Activated effector memory CD4-positive, alpha-beta T cell treated with Interleukin-2 at 50 U/mL for 16 hours (primary cell): ENCODE measurements at places on chromosomes 1 and 21.

GRCh38 chr1:35062518-35063196, 16.5 kb upstream of the ZMYM1 start:
- no peak for DNase-seq

DNA sequence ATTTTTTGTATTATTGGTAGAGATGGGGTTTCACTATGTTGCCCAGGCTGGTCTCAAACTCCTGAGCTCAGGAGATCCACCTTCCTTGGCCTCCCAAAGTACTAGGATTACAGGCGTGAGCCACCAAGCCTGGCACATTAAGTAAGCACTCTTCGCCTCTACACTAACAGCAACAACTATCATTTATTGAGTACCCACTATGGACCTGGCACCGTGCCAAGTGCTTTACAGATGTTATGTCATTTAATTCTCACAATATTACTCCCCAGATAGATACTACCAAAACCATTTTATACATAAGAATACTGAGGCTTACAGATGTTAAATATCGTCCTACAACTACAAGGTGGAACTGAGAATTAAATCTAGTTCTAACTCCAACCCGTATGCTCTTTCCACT, 50.1 kb downstream of the TUT4 start:
- DNase-seq, result no peak

DNA sequence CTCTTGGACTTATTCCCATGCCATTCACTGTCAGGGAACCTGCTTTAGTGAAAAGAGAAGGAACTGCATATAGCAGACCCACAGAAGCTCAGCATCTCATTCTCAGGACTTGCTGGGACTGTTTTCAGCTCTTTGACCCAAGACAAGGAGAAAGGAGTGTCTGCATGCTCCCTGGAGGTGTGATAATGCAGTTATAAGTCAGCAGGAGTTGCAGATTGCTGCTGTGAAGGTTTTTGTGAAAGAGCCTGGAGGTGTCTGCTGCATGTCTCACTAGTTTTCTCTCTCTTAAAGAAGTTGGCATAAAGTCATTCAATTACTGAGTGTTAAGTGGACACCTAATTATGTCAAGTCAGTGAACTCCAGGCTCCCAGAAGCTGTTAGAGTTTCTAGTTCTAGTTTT, 343.4 kb downstream of the BRINP2 start:
- no peak for DNase-seq

DNA sequence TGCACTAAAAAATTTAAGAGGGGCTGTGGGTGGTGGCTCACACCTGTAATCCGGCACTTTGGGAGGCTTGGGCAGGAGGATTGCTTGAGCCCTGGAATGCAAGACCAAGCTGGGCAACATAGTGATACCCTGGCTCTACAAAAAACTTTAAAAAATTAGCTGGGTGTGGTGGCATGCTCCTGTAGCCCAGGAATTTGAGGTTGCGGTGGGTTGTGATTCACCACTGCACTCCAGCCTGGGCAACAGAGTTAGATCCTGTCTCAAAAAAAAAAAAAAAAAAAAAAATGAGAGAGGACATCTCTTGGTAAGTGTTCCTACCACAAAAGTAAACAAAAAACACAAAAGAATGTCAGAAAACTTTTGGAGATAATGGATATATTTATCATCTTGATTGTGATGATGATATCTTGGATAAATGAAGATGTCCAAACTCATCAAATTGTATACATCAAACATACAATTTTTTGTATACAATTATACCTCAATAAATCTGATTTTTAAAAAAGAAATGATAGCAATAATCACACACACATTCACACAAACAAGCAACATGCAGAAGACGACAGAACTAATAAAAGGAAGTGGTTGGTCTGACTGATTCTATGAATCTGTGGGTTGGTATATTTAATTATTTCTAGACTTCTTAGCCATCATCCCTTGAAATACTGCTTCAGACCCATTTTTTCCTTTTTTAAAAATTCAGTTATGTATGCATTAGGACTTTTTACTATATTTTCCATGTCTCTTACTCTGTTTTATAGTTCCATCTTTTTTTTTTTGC, 465.9 kb downstream of the PLA2G4A start:
- no peak for DNase-seq

DNA sequence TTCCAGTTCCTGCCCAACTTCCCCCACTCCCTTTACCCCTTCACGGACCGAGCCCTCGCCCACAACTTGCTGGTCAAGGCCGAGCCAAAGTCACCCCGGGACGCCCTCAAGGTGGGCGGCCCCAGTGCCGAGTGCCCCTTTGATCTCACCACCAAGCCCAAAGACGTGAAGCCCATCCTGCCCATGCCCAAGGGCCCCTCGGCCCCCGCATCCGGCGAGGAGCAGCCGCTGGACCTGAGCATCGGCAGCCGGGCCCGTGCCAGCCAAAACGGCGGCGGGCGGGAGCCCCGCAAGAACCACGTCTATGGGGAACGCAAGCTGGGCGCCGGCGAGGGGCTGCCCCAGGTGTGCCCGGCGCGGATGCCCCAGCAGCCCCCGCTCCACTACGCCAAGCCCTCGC, 42.1 kb upstream of the ARHGEF16 start:
- DNase-seq, result no peak

DNA sequence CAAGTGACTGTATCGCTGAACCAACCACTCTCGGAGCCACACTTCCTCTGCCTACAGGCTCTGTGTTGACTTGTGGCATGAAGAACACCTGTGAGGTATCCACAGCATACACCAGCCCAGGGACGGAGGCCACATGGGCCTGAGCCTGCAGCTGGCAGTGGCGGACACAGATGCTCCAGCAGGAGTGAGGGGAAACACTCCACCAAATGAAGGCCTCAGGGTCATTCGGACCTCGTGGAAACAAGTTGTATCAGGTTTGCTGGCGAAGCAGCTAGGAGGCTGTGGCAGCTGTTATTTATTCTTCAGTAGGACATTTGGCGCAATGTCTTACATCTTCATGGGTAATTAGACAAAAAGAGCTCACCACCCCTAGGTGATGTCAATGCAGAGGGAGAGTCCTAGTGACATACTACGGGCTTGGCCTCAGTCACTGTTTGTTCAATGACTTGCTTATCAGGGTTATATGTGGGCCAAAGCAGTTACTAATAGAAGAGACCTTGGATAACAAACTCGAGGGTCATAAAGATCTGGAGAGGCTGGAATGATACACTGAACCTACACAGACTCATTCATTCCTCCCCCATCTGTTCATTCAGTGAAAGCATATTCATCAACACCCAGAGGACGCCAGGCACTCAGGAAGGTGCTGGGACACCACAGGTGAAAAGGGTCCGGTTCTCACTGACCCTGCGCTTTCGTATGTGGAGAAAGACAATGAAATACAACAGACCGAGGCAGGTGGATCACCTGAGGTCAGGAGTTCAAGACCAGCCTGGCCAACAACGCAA, 11.6 kb upstream of the ETS2 start:
- DNase-seq, result no peak

DNA sequence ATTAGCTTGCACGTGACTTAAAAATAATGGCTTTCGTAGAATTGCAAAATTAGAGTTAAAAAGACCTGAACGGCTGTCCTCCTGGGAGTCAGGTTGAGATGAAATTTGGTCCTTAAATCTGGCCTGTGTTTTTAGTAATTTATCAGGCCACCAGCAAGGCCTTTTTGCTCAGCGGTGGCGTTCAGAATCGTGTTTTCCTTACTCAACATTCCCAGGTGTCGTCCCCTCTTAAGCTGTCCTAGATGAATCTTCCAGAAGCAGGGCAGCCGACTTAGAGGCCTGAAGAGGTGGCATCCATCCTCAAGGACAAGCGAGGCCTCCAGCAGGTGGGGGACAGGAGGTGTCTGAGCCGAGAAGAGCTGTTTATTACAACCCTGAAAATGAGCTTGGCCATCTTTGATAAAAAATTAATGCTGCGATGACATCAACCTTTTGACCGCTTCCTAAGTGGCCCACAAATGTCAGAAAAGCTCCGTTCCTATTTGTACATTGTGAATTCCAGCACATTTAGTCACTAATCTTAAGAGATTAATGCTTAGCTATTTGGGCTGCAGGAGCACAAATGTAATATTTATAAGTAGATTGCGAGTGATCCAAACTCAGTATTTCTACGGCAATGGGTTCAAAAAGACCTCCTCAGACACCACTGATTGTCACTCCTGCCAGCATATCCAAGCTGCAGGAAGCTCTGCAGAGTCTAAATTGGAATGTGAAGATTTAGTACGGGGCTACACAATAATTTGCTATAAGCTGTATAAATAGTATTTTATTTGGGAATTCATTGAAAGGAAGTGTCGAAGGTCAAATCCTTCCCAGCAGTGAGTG, 344.1 kb upstream of the VAMP3 start:
- no peak for DNase-seq

DNA sequence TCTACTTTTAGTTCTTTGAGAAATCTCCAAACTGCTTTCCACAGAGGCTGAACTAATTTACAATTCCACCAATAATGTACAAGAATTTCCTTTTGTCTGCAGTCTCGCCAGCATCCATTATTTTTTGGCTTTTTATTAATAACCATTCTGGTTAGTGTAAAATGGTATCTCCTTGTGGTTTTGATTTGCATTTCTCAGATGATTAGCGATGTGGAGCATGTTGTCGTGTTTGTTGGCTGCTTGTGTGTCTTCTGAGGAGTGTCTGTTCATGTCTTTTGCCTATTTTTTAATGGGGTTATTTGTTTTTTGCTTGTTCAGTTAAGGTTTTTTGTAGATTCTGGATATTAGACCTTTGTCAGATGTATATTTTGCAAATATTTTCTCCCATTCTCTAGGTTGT, 131.5 kb downstream of the MAST2 start:
- no peak for DNase-seq

- peak; percentile 25 for DNase-seq
These were observed 133.7 kb downstream of the CAPN8 start for GRCh38 chr1:223531742-223532341.

GRCh38 chr1:85553416-85554335, 26.9 kb upstream of the CCN1 start:
- DNase-seq, result no peak

GRCh38 chr1:34603594-34603993, 151.3 kb upstream of the GJB5 start:
- DNase-seq, result no peak

DNA sequence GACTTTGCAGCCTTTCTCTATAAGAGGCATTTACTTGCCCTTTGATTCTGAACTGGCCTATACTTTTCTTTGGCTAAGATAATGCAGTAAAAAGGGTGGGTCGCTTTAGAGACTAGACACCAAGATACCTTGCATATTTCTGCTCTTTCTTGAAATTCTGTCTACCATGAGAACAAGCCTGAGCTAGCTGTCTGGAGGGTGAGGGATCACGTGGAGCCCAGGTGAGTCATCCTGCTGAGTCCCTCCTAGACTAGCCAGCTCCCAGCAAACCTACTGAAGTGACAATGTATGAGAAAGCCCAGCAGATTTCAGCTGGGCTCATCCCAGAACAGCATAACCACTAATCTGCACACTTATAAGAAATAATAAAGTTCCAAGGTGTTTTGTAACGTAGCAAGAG, 408.0 kb upstream of the KAZN start:
- DNase-seq, result no peak

- DNase-seq, result no peak
These were observed 4.7 kb downstream of the SZRD1 start for GRCh38 chr1:16371725-16372124.

- DNase-seq, result peak; percentile 41
These were observed 28.6 kb upstream of the IFNGR2 start for GRCh38 chr21:33374450-33375096.

DNA sequence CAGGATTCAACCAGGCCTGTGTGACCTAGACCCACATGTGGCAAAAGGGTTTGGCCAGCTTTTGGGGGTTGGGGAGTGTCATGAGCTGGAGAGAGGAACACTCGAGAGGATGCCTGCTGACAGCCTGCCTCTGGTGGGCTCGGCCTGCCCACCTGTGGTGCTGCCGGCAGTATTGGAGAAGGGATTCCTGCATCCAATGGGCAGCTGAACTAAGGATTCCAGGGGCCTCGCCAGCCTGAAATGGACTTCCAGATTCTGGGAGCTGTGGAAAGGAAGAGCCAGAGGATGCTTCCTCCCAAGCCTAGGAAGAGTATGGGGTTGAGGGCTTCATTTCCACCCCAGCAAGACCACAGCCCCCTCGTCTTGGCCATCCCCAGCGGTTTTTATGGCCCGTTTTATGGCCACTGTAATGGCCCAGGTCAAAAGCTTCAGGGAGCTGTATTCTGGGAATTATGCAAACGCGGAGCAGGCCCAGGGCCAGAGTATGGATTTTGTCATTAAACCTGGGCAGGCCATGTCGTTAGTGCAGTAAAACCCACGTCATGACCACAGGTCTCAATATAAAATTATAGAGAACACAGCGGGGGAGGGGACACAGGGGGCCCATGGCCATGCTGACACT, 63.6 kb downstream of the TMEM53 start:
- DNase-seq, result no peak

DNA sequence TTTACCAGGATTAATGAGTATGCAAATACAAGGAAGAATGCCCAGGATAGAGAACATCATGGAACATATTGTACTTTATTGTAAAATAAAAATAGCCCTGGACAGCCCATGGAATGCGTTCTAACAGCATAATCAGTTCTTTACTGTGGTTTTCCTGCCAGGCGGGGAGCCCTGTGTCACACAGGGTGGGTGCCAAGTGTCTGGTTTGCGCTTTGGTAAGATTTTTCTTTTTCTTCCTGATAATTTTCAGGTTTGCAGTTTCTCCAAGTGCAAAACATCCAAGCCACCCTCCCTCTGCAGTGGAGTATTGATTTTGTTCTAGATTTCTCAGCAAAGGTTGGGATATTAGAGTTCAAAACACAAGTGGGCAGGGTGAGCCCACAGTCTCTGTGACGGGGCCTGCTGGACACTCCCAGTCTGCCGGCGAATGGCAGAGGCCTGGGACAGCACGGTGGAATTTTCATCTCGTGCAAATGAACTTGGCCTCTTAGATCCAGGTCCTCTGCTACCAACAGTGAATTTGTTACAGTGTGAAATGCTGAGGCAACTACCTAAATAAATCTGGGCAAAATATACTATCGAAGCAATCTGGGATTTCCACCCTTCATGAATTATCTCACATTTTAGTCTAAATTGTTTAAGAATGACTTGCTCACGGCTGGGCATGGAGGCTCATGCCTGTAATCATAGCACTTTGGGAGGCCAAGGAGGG, 15.6 kb upstream of the KCNJ15 start:
- no peak for DNase-seq

DNA sequence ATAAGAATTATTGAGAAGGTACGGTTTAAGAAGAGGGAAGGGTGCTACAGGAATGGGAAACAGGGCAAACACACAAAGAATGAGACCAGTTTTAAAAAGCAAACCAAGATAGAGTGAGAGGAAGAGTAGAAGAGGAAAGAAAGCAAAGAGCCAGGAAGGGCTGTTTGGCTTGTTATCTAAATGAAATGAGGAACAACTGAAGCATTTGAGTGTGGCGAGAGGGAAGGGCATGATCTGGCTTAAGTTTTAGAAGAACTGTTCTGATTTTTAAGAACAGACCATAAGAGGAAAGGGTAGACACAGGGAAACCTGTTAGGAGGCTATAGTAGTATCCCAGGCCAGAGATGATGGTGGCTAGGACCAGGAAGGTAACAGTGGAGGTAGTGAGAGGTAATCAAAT, 73.8 kb downstream of the TUT4 start:
- no peak for DNase-seq
